ENCODE measurements at places on chromosomes 12 and 14. TPM values are rescaled to one million over a fixed set of nuclear protein-coding genes. Genes with fewer than 3 reads are reported as not detected.
A peak's percentile ranks its signal among the peaks of the same experiment; 100 is the strongest.

Gene L2HGDH
- total RNA-seq, result 3.4 TPM

Gene ALX1
- total RNA-seq, result not detected

Gene SEC23A
- total RNA-seq, result 62.3 TPM

Gene PLEK2
- total RNA-seq, result 9.2 TPM

Gene PWP1
- 48.8 TPM for total RNA-seq

Gene HSPB8
- 22.7 TPM for total RNA-seq

- no peak for DNase-seq
Measured at GRCh38 chr12:105562199-105562971, 231.9 kb downstream of the C12orf75 start.

- no peak for DNase-seq
Measured at GRCh38 chr14:69803753-69804152, 6.7 kb upstream of the SLC10A1 start.

DNA sequence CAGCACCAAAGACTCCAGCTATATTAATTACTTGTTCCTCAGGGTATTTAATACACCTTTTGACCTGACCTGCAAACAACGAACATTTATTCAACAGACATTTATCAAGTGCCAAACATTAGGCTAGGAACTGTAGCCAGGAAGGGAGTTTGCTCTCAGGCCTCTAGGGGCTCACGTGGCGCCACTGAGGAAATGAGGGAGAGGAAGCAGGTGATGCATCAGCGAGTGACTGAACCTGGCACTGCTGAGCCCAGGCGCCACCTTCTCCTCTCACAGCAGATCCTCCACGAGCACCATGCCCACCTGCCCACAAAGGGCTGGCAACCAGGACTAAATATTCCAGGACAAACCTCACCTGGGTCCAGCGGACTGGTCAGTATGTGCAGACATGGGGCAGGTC is 50.2 kb downstream of the SETD3 start:
- DNase-seq, result peak; percentile 66

DNA sequence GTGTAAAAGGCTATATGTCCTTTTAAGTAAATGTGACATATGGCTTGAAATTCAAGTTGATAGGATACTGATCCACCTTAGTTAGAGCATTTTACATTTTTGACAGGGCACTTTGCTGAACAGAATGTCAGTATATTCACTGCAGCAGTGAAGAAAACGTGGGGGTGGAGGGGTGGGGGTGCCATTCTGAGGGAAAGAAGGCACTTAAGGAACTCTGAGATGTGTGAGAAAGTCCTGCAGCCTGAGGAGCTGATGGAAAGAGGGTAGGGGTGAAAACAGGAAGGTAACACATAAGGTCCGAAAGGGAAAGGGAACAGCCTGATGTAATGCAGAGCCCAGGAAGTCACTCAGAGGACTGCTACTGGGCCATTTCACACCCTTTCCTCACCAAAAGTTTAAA is 265.5 kb upstream of the GRIP1 start:
- DNase-seq, result no peak

GRCh38 chr14:92259613-92260357 is 63.2 kb upstream of the SLC24A4 start:
- no peak for DNase-seq

- no peak for DNase-seq
Measured at GRCh38 chr12:118742431-118742830, 238.9 kb upstream of the SRRM4 start.

DNA sequence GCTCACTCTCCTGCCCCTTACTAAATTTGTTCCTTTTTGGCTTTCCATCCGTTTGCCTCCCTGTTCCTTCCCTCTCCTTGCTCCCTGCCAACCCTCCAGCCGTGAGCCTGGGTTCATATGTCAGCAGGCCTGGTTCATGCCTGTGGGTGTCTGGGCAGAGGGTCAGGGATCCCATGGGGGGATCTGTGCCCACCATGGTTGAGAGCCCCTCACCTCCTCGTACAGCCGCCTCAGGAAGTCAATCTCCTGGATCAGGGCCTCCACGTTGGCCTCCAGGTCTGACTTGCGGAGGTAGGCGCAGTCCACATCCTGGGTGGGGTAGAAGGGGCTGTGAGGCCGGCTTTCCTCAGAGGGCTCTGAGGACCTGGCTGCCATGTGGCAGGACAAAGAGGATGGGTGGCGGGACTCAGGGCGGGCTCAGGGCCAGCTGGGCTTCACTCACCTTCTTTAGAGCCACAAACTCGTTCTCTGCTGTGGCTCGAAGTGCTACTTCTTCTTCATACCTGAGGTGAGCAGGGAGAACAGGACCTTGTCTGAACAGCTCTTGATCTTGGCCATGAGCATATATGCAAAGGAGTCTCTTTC is 3.6 kb downstream of the KRT83 start:
- no peak for DNase-seq

DNA sequence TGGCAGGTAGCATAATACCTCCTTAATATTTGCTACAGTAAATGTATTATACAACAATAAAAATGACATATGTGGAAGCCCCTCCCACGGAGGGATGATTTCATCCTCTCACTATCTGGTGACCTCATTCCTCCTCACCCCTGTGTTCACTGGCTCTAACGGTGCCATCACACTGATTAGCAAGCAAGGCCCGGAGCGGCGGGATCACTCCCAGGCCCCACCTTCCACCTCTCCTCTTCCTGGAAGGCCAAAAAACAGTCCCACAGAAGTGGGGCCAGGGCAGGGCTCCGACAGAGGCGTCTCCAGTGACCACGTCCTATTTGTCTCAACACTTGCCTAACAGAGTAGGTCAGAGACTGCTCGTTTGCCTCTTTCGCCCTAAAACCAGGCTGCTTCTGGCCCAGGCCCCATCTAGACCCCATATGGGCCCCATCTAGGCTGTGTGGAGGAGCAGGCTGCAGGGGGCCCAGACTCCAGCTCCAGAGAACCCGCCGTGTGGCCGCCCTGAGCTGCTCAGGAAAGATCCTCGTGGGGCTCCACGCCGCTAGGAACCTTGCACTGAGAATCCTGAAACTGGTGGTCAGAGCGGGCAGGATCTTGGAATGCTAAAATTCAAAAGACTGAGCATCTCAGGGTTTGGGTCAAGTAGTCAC is 3.7 kb downstream of the SELPLG start:
- DNase-seq, result peak; percentile 37

DNA sequence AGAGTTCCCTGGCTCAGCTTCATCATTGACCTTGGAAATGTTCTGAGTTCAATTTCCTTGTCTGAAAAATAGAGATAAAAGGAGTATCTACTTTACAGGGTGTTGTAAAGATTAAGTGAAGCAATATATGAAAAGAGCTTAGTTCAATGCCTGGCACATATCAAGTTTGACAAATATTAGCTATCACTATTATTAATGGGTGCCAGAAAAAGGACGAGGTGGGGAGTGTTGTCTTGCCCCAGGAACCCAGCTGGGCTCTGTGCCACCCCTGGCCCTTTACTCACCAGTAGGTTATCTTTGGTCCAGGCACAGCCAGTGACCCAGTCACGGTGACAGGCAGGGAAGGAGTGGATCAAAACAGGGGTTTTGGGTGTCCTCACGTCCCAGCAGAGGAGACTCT is 32.0 kb downstream of the PARP2 start:
- DNase-seq, result no peak

- no peak for DNase-seq
Measured at GRCh38 chr12:43145481-43145880, 406.5 kb downstream of the ADAMTS20 start.

- DNase-seq, result no peak
Measured at GRCh38 chr12:21337959-21338744, 3.4 kb upstream of the SLCO1A2 start.

Measured in body of pancreas (tissue), 4 donors.